ENCODE measurements at places on chromosomes 7 and 10.

DNA sequence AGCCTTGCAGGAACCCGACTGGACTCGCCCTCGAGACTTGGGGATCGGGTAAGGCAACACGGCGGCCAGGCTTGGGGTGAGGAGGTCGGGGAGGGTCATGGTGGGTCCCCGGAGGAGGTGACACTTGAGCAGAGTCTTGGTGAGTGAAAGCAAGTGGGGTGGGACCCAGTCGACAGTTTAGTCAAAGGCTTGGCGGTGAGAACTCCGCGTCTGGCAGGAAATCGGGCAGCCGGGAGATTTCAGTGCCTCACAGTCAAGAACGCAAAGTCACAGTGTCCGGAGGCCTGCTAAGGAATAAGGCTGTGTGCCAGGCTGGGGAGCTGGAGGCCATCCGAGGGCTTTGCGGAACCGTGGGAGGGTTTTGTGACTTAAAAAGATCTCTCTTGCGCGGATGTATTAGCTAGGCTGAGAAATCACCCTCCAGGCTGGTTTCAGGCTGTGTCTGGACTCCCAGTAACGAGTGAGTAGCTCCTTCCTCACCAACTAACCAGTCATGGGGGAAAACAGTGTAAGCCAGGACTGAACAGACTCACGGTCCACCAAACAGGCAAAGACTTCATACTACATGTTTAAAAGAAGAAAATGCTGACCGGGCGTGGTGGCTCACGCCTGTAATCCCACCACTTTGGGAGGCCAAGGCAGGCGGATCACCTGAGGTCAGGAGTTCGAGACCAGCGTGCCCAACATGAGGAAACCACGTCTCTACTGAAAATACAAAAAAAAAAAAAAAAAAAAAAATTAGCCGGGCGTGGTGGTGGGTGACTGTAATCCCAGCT, 613 bp downstream of the AP5Z1 start:
- H3K4me3 ChIP-seq: peak overlapping the region; percentile 100
- peaks cover 31% of the 10 kb centered on the region for H3K36me3 ChIP-seq
- peaks cover 43% of the 10 kb centered on the region for H3K4me1 ChIP-seq
- peak overlapping the region; percentile 99 for H3K27ac ChIP-seq
- DNase-seq: peak; percentile 71

- no peaks in the 10 kb centered on the region for H3K4me1 ChIP-seq
- no peaks in the 10 kb centered on the region for H3K36me3 ChIP-seq
- peaks cover 22% of the 10 kb centered on the region for H3K27me3 ChIP-seq
- H3K4me3 ChIP-seq: no peak overlapping the region
- H3K27ac ChIP-seq: no peak overlapping the region
Observed at GRCh38 chr10:3389130-3389529, 216.5 kb upstream of the PITRM1 start.

- no peaks in the 10 kb centered on the region for H3K36me3 ChIP-seq
- H3K27me3 ChIP-seq: peaks cover 14% of the 10 kb centered on the region
- H3K27ac ChIP-seq: no peak overlapping the region
- DNase-seq: no peak
- H3K4me3 ChIP-seq: no peak overlapping the region
Observed at GRCh38 chr7:143025371-143025770, 1.6 kb downstream of the OR9A2 start.

DNA sequence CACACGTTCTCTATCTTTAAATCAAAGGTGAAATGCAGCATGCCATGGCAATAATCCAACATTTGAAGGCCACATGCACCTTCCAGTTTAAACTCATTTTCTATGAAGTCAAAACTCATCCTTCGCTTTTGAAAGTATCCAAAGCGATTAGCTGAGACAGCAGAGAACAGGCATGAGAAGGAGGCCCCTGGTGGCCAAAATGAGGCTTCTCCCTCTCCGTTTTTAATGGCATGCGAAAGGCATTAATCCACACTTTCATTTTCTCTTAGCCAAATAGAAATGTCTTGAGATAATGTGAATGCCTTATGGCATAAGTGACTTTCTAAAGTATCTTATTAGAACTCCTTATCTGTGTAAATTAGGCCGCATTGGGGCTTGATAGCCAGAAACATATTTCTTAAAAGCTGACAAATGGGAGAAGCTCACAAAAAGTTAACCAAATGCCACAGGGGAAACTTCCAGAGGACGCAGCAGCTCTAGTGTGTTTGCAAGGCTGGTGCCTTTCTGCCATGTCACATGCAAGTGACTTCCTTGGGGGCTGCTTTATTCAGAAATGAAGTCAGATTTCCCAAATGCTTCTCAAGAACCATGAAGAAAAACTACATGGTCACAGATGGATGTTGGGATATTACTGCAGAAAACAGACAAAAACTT, 1189.6 kb downstream of the SORCS1 start:
- H3K27ac ChIP-seq: no peak overlapping the region
- no peaks in the 10 kb centered on the region for H3K4me1 ChIP-seq
- no peak for DNase-seq
- H3K4me3 ChIP-seq: no peak overlapping the region

GRCh38 chr7:131508754-131509486, 47.5 kb downstream of the PODXL start:
- H3K4me1 ChIP-seq: peaks cover 27% of the 10 kb centered on the region
- no peak overlapping the region for H3K27ac ChIP-seq
- no peak for DNase-seq
- no peaks in the 10 kb centered on the region for H3K36me3 ChIP-seq
